Activated CD8-positive, alpha-beta memory T cell treated with anti-CD3 and anti-CD28 coated beads for 1 hour (primary cell): ENCODE measurements at places on chromosomes 3 and 15.

DNA sequence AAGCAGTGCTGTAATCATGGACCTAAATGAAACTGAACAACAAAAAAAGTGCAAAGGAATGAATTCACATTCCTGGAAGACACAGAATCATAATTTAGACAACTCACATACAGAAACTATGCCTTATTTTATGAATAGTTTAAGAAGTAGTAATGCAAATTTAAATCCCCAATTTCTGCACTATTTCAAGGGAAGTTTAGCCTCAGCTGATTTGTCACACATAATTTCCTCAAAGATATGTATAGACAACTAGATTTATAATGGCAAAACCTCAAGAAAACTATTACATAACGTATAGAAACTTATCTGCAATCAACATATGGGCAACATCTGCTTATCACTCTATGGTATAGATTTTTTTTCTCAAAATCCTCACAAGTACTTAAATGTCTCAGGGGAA, 7.8 kb upstream of the PTX3 start:
- DNase-seq, result no peak

DNA sequence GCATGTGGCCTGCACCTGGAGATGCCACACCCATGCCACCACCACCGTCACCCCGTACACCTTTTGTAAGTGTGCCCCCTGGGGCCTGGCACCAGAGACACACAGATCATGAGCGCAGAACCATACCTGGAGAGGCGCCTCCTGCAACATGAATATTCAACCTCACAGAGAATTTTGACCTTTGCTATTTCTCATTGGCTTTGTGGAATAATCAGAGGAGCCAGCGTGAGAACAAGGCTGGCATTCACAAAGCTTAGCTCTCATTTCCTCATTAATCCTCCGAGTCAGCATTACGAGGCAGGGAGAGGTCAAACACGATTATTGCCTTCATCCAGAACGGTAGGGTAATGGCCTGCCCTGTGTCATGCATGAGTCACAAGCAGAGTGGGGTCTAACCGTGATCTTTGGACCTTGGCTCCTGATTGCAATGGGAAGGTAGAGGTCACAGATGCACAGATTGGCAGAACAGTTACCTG, 73.0 kb upstream of the POMGNT2 start:
- DNase-seq, result no peak

GRCh38 chr15:79283252-79284048, 928 bp downstream of the ANKRD34C start:
- DNase-seq, result no peak

DNA sequence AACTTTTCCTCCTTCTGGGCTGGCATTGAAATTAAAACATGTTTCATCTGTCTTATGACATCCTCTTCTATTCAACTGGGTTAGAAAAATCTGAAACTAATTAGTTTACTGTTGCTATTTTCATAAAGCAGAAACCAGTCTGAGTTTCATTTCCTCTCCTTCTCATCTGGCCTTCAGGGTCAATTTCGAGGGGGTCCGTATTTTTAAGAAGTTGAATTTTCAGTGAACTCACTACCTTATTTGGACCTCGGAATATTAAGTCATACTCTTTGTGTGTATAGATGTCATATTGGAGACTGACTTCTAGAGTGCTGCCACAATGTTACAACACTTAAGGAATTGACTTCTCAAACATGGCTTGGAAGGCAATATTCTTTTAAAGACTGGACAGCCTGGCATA, 485.9 kb downstream of the SQOR start:
- no peak for DNase-seq

DNA sequence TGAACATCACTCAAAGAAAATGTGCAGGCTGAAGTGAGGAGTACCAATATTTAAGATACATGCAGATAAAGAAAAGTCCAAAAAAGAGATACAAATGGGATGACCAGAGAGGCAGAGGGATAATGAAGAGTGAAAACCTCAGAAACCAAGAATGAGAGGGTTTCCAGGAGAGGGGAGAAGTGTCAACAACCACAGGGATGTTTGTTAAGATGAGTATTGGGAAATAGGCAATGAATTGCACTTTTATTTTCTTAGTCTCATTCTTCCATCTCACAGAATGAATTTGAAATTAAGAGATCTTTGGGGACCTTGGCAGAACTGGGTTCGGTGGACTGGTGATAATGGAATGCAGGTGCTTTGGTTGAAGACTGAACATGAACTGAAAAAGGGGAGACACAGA, 102.5 kb downstream of the ECT2 start:
- no peak for DNase-seq

GRCh38 chr3:182769673-182770072, 23.6 kb upstream of the ATP11B start:
- DNase-seq, result no peak

DNA sequence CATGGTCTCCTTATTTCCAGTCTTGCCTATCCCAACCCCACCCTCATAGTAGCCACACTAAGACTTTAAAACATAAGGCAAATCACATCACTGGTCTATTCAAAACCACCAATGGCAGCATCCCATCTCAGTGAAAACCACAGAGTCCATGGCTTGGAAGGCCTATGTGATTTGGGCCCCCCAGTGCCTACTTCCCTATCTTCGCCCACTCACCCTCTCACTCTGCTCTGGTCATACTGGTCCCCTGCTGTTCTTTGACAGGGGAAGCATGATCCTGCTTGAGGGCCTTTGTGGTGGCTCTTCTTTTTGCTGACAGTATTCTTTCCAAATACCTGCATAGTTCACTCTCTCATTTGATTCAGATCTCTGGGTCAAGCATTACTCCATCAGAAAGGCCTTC, 3.3 kb downstream of the GTF2A2 start:
- no peak for DNase-seq
